GM12892 (cell line): ENCODE measurements at places on chromosomes 6 and 20.

DNA sequence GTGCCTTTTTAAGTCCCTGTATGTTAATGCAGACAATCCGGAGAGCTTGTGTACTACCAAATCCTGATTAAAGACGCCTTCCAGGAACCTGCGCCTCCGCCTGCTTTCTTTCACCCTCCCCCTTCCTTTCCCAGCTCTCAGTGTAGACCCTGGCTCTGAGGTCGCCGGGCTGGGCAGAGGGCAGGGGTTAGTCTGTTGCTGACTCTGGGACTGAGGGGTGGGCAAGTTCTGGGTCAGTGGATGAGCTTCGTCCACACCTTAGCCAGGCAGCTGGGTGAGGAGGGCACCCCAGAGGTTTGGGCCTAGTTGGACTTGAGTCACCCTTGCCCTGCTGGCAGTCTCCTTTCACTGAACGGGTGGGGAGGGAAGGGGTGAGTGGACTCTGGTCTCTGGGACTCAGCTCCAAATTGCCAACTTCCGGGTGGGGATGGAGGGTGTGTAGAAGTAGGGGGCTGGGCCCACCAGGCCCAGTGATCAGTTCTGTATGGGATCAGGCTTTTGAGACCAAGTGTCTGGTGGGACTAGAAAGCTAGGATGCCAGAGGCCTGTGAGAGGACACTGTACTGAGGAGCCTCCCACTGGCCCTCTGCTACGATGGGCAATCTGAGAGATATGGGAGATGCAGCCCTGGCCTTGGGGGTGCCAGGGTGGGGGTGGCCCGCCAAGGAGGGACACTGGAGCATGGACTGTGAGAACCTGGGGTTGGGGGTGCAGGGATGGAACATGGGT, 21.3 kb upstream of the SLC22A7 start:
- no peak for DNase-seq

DNA sequence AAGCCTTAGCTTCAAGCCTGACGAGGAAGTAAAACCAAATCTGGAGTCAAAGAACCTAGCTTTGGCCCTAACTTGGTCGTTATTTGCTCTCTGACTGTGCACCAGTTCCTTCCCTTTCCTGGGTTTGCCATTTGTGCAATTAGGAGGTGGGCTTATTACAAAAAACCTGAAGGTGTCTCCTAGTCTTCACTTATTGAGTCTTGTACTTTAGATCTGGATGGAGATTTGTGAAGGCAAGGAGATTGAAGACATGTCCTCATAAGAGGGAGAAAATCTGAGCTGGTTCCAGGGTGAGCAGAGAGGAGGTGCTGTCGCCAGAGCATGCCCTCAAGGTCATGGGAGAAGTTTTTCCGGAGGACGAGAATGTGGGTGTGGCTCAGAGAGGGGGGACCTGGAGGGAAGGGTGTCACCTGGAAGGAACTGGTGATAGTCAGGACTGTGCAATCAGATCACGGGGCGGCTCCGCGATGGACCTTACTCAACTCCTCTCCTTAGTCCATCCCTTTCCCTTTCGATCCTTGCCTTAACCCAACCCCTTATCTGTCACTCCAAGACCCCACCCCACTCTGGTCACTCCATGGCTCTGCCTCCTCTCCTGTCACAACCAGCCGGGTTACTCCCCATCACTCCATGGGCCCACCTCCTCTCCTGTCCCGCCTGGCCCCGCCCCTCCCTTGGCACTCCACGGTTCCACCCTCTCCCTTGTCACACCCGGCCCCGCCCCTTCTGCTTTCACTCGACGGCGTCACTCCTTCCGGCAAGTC, 588 bp upstream of the ACSS2 start:
- DNase-seq, result no peak

GRCh38 chr6:30463242-30463641, 26.1 kb upstream of the HLA-E start:
- no peak for DNase-seq

GRCh38 chr6:138979365-138979764, 8.7 kb downstream of the REPS1 start:
- no peak for DNase-seq

- DNase-seq, result no peak
Measured at GRCh38 chr6:18280084-18280483, 15.8 kb upstream of the DEK start.

- no peak for DNase-seq
Measured at GRCh38 chr20:58091810-58092209, 136.6 kb downstream of the ANKRD60 start.

- no peak for DNase-seq
Measured at GRCh38 chr6:93523365-93523764, 104.0 kb upstream of the EPHA7 start.

DNA sequence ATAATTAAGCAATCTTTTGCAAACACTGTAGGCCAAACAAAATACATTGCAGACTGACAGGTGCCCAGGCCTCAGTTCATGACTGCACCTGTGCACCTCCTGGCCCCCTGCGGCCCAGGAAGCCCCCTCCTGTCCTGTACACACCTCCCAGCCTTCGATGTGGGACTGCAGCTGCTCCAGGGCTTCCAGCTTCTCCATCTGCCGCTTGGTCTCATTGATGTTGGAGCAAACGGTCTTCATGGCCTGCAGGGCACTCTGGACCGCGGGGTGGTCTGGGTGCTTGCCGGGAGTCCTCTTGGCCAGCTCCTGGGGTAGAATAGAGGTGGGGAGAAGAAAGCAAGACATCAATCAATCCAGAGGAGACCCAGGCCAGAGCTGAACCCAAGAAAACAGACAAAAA, 119.7 kb downstream of the PREX1 start:
- DNase-seq, result no peak

- DNase-seq, result no peak
Measured at GRCh38 chr6:138454981-138455706, 44.1 kb downstream of the NHSL1 start.

DNA sequence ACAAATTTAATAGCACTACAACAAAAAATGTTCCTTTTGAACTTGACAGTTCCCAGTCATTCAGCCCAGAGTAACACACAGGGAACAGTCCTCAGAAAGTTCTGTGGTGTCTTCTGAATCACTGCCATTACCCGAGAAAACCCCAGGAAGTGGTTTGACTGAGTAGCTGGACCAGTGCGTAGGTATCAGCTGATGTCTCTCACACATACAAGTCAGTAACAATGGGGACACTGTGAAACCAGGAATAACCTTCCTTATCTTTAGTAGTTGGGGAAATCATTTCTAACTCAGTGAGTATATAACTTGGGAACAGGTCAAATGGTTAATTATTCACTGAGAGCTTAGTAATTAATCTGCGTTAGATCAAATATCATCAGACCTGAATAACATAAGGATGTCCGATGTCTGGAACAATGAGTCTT, 73.1 kb downstream of the HIVEP2 start:
- no peak for DNase-seq

- no peak for DNase-seq
Measured at GRCh38 chr6:9140951-9141460, 705.7 kb upstream of the SLC35B3 start.

- DNase-seq, result no peak
Measured at GRCh38 chr6:48378884-48379407, 267.9 kb upstream of the PTCHD4 start.

DNA sequence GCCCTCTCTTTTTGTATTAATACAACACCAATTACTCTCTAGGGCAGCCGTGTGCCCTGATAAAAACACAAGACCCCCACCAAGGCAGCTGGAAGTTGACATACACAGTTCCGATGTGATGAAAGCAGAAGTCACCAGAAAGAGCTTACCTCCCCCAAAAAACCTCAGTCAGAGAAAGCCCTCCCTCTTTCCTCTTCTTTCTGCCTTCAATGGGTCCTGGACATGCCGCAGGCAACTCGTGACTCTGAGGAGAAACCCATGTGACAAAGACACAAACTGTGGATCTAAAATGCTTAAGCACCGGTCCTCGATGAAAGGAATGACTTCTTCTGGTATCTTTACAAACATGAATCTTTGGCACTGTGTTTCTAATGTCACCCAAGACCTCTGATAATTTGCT, 117.7 kb upstream of the CCDC28A start:
- no peak for DNase-seq

DNA sequence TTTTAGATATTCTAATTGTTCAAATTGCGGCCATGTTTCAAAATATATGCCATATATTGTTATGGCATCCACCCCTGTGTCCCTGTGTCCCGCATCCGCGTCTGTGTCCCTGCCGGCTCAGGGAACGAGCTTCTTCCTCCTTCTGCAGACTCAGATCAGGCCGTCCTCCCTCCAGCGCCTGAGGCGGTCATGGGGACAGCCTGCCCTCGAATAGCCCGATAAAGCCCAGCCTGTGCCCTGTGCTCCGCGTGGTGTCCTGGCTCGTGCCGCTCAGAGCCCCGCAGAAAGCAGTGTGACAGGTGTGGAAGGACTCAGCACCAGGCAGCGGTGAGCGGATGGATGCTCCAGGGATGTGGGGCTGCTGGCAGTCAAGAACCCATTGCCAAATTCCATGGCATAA, 663.4 kb upstream of the DEFB115 start:
- DNase-seq, result no peak

GRCh38 chr20:9447182-9447581, 67.2 kb upstream of the LAMP5 start:
- no peak for DNase-seq

DNA sequence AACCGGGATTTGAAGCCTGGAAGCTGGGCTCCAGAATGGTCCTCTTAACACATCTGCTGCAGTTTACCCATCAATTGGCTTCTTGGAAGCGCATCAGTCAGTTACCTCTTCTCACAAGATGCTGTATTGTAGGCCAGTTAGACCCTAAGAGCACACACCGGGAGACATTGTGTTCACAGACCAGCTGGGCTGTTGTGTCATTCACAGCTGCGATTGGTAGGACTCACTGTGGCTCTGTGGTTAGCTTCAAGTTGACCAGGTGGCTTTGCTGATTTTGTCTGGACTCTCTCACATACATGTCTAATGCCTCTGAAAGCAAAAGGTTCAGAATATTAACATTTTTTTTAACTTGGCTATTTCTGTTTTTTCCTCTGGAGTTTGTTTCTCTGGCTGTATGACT, 64.8 kb downstream of the SNX9 start:
- no peak for DNase-seq

DNA sequence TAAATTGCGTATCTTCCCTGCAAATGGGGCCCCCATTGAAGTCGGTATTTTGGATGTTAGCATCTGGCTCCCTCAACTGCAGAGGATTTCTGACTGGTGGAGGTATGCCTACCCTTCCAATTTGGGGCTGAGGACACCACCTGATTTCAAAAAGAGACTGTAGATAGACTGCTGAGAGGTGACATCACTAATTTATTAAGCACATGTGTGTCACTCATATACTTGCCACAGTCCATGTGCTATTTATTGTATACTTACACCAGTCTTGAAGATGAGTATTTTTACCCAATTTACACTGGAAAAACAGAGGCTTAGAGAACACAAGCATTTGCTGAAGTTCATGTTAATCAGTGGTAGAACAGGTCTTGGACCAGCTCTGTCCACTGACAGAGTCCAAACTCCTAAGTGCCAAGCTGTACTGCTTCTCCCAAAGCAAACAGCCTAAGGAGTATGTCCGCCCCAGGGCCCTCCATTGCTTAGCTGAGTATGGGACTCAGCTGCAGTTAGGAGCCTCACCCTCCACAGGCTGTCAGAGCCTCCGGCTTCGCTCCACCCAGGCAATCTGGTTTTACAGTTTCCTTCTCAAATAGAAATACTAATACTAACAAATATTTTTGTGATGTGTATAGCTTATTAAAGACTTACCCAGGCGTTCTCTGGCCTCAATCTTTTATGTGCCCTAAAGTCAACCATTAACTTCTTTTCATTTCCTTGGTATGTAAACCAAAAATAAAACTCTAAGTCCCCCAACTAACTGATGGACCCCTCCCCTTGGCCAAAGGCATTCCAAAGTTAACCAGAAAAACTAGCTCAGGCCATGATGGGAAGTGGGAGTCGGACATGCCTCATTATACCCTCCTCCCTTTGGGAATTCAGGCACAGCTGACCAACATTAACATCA, 17.5 kb downstream of the RIN2 start:
- no peak for DNase-seq

GRCh38 chr6:89385156-89385667, 26.9 kb downstream of the RRAGD start:
- no peak for DNase-seq

DNA sequence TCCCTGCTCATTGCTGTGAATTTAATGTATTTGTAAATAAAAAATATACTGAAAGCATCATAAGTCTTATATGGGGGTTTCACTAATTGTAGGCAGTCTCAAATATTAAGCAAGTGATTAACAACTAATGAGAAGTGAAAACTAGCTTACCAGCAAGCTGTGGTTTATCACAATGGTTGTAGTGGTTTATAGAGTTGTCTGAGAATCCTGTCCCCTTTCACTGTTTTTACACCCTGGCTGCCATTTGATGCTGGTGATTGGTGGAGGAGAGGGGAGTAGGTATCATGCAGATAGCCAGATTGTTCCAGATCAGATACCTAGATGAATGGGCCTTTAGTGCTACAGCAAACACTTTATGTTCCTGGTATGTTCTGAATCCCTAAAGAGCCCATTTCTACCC, 6.0 kb downstream of the MKKS start:
- DNase-seq, result no peak

- no peak for DNase-seq
Measured at GRCh38 chr6:21999012-21999528, 297.8 kb downstream of the PRL start.

DNA sequence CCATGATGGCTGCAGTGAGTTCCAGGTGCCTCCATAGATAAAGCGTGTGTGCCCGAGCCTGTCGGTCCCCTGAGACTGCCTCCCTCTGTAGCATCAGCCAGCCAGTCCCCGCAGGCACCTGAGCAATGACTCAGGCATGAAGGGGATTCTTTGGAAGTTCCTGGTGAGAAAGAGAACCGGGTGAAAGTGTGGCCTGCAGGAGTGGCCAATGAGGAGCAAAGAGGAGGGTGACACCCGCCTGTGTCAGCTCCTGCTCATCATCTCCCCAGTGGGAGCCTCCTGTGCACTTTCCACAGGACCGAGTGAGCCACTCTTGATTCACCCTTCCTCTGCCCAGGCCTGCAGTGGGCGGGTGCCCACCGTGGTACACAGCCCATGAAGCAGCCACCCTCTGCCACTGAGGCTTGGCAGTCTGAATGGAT, 71.2 kb upstream of the PTPN1 start:
- DNase-seq, result no peak

GRCh38 chr6:169045486-169045885, 208.2 kb downstream of the THBS2 start:
- DNase-seq, result no peak

- DNase-seq, result no peak
Measured at GRCh38 chr6:142843361-142843760, 101.6 kb downstream of the HIVEP2 start.

DNA sequence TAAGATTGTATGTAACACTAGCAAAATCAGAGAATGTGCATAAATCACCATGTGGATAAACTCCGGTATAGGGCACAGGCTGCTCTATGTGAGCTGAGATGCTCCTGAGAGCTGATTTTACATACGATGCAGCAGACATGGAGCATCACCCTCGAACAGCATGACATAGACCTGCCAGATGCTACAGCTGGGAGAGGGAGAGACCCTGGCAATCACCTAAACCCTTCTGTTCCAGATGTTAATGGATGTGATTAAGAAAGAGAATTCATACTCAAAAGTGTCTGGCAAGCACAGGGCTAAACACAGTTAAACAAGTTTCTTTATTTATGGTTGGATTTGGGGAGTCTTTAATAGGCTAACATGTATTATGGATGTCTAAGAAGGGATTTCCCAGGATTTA, 157.0 kb downstream of the CLIC5 start:
- no peak for DNase-seq
